ENCODE measurements at places on chromosomes 7 and 10.

GRCh38 chr10:29535012-29535777, 99.6 kb downstream of the SVIL start:
- DNase-seq, result no peak

GRCh38 chr10:71941318-71941717, 22.9 kb upstream of the CHST3 start:
- no peak for DNase-seq

- DNase-seq, result no peak
Observed at GRCh38 chr7:64951250-64951848, 39.5 kb downstream of the ZNF117 start.

GRCh38 chr7:99720800-99721595, 14.0 kb downstream of the CYP3A7 start:
- DNase-seq, result no peak

All from activated CD4-positive, CD25-positive, alpha-beta regulatory T cell (primary cell).